ENCODE measurements at places on chromosomes 7 and 10. TPM values are rescaled to one million over a fixed set of nuclear protein-coding genes. Genes with fewer than 3 reads are reported as not detected.

GRCh38 chr10:128958834-128959690, 508.0 kb upstream of the MGMT start:
- DNase-seq = no peak

GRCh38 chr7:1367501-1368183, 91.6 kb downstream of the MICALL2 start:
- no peak for DNase-seq

GRCh38 chr7:26005683-26006410, 146.2 kb upstream of the NFE2L3 start:
- DNase-seq = no peak

DNA sequence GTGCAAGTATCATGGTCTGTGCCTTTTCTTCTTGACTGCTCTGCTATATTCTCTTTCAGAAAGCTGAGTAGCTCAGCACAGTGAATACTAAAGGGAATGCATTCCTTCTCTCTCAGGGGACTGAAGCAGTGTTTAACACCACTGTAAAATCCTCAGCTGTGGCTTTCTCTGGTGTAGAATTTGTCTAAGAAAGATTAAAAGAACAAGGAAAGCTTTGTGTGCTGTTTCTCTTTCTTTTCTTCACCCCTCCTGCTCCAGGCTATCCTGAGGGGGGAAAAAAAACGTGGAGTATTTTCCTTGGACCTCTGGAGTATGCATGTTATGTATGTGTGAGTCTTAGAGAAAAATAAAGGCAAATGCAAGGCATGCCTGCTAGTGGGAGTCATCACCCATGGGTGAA, 383.9 kb downstream of the AUTS2 start:
- no peak for DNase-seq

- DNase-seq = no peak
Observed at GRCh38 chr7:34837801-34838201, 179.8 kb downstream of the NPSR1 start.

DNA sequence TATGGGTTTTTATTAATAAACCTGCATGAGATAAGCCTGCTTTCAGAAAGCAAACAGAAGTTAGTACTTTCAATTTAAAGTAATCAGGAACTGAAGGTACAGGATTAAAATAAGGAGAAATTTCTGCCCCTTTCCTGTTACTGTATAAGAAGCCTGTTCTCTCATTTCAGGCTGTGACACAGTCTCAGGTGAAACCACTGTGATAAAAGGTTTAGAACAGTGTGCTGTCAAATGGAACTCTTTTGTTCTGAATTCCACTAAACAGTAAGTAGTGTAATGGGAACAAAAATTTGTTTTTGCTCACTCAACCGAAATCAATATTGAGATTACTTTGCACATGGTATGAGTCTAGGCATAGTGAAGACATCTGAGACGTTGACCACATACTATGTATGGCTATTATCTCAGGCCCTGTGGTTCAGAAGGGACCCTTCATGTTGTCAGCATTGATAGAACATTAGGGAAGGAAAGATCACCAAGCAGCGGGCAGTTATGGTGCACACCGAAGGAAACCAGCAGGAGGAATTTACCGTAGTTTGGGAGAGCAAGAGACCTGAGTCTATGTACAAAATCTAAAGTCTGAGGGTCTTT, 14.9 kb downstream of the HEPACAM2 start:
- no peak for DNase-seq

GRCh38 chr10:100890141-100890672, 22.6 kb upstream of the SLF2 start:
- no peak for DNase-seq

GRCh38 chr7:4715410-4715776, 33.3 kb downstream of the FOXK1 start:
- no peak for DNase-seq

DNA sequence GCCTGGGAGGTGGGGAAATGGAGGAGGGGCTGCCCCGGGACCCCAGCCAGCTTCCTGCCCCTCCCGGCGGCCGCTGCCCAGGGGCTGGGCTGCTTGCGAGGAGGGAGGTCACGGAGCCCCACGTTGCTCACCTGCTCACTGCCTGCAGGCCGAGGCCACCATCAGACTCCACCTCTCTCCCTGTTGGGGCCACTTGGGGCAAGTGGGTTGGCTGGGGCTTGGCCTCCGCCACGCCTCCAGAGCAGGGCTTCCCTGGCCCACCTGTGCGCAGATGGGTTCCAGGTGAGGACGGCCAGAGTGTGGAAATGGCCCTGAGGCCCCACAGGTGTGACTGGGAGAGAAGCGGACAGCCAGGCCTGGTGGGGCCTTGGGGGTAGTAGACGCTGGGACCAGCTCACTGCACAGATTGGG, 82.8 kb upstream of the DIP2C start:
- no peak for DNase-seq

GRCh38 chr10:7464691-7465090, 53.9 kb upstream of the SFMBT2 start:
- no peak for DNase-seq

DNA sequence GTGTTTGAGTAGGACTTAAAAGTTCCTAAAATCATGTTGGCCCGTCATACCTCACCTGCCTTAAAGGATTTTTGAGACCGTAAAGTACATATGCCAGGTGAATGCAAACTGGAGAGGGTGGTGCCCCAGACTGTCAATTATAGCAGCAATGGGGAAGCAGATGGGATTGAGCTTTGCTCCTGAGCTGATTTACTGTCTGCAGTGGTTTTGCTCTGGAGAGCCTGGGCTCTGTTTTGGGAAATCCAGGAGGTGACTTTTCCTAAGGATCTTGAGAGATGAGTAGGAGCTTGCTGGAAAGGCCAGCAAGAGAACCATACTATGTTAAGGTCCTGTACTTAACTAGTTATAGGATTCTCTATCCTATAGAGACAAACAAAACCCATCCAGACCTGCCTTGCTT, 43.0 kb downstream of the COL13A1 start:
- no peak for DNase-seq

DNA sequence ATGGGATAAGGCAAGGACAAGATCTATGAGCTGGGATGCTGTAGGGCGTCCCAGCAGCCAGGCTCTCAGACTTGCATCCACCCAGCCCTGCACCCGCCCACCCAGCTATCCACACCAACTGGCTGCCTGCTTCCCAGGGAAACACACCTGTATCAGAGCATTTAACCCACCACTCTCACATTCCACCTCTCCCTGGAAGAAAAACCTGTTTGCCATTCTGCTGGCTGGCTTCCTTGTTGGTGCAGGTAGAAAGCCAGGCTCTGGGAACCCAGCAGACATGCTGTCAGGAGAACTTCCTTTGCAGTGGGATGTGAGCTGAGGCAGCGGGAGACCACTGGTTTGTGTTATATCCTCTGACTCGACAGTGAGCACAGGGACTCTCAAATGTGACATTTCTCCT, 67.0 kb downstream of the FAM241B start:
- no peak for DNase-seq

DNA sequence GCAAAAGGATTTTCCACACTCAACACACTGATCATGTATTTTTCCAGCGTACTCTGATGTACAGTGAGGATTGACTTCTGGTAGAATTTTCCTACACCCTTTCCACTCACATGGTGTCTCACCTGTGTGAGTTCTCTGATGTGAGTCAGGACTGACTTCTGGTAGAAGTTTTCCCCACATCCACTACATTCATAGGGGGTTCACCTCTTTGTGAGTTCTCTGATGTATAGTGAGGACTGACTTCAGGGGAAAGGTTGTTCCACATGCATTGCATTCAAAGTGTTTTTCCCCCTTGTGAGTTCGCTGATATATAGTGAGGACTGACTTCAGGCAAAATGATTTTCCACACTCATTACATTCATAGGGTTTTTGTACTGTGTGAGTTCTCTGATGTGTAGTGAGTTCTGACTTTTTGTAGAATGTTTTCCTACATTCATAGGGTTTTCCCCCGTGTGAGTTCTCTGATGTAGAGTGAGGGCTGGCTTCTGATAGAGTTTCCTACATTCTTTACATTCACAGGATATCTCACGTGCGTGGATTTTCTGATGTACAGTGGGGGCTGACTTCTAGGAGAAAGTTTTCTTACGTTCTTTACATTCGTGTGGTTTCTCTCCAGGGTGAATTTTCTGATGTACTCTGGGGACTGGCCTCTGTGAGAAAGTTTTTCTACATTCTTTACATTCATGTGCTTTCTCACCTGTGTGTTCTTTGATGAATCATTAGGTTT, 146.5 kb downstream of the GLRX3 start:
- DNase-seq = no peak

DNA sequence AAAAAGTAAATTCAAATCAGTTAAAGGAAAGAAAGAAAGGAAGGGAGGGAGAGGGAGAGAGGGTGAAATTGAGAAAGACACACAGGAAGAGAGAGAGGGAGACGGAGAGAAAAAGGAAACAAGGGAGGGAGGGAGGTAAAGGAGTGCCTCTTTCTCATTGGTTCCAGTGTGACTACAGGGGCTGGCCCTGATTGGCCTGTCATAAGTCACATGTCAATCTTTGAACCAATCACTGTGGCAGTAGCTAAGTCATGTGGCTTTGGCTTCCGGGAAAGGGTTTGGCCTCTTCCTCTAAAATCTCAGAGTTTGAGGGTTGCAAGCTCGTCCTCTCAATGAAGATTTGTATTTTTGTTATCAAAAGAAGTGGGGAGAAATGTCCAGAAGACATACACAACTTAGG, 150.2 kb downstream of the RAB11FIP2 start:
- DNase-seq = no peak

DNA sequence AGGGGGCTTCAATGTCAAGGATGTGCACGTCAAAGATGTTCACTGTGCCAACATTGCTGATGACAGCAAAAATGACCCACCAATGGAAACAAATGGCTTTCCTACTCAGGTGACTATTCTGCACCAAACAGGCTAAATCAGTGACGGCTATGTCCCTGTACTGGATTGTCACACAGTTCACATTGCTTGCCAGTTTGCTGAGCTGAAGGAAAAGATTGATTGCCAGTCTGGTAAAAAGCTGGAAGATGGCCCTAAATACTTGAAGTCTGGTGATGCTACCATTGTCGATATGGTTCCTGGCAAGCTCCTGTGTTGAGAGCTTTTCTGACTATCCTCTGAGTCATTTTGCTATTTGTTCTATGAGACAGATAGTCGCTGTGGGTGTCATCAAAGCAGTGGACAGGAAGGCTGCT, 202.2 kb upstream of the ETV1 start:
- no peak for DNase-seq

- DNase-seq = no peak
Observed at GRCh38 chr10:88190123-88190522, 326.7 kb downstream of the PTEN start.

DNA sequence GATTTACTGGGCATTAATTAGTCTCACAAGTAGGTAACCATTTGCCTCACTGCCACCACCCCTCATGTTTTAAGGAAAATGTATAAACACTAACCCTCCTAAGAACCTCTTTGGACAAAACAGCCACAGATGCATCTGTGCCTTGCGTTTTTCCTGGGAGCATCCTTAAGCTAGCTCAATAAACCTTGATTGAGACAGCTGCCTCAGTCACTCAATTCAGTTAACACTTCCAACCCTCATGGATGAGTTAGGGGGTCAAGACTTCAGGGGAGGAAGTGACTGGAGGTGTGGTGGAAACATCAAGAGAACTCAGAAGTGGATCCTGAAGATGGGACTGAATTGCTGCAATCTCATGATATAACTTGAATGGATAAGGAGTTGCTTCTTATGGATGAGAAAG, 31.5 kb downstream of the CUL2 start:
- DNase-seq = no peak

- no peak for DNase-seq
Observed at GRCh38 chr7:127899411-127899810, 131.8 kb downstream of the LRRC4 start.

DNA sequence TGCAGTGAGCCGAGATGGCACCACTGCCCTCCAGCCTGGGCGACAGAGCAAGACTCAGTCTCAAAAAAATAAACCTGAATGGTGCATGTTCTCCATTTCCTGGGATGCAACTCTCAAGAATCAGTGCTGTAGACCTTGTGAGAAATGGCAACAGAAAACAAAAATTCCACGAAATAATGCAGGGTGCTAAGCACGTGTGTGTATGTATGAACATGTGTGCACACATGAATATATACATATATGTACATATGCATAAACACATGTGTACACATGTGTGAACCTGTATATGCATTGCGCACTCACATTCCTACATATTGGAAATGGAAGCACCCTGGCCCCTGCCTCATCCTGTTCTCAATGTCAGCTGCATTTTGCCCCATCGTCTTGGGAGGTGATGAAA, 548.5 kb downstream of the TCERG1L start:
- no peak for DNase-seq

DNA sequence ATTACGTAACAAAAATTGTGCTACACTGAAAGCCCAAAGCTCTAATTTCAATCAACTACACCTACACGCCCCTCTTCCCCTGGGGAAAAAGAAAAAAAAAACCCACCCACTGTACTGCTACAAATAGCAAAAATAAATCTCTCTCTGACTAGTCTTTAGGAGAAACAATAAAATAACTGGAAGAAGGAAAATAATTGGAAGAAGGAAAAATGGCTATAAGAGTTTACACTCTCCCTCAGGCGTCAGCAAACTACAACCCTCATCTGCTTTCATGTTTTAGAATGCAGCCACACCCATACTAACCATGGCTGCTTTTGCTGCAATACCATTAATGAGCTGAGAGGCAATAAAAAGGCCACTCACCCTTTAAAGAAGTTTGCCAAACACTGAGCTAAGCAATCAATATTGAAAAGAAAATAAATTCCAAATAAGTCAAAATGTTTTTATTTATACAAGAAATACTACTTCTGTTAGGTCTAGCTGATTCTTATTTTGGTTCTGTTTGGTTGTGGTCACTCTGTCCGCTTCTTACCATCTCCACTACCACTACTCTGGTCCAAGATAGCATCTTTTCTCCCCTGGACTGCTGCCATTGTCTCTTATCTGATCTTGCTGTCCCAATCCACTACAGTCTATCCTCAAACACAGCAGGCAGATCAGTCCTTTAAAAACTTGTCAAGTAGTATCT, 3.8 kb downstream of the MINDY3 start:
- no peak for DNase-seq

- no peak for DNase-seq
Observed at GRCh38 chr7:113175525-113176104, 57.3 kb upstream of the SMIM30 start.

- DNase-seq = no peak
Observed at GRCh38 chr7:102252366-102252982, 34.2 kb upstream of the SH2B2 start.

GRCh38 chr10:77189075-77189474, 448.5 kb downstream of the KCNMA1 start:
- no peak for DNase-seq

The TUBAL3 gene
- not detected for total RNA-seq

The ARHGEF5 gene
- 2.9 TPM for total RNA-seq

The MRC1 gene
- total RNA-seq = 23.8 TPM

The GTF2I gene
- total RNA-seq = 121 TPM

The SUN3 gene
- 0.64 TPM for total RNA-seq

The ST8SIA6 gene
- not detected for total RNA-seq

The NEBL gene
- total RNA-seq = 0.44 TPM

The SFMBT2 gene
- 4.8 TPM for total RNA-seq

The SKAP2 gene
- 28.8 TPM for total RNA-seq

The FAM25G gene
- not detected for total RNA-seq

The HECTD2 gene
- 3.9 TPM for total RNA-seq

The CLEC5A gene
- total RNA-seq = not detected

The ODAD2 gene
- total RNA-seq = 0.70 TPM

The CDK14 gene
- total RNA-seq = 3.9 TPM

All from glomerular endothelial cell (primary cell).